ENCODE measurements at places on chromosomes 6 and 20.

DNA sequence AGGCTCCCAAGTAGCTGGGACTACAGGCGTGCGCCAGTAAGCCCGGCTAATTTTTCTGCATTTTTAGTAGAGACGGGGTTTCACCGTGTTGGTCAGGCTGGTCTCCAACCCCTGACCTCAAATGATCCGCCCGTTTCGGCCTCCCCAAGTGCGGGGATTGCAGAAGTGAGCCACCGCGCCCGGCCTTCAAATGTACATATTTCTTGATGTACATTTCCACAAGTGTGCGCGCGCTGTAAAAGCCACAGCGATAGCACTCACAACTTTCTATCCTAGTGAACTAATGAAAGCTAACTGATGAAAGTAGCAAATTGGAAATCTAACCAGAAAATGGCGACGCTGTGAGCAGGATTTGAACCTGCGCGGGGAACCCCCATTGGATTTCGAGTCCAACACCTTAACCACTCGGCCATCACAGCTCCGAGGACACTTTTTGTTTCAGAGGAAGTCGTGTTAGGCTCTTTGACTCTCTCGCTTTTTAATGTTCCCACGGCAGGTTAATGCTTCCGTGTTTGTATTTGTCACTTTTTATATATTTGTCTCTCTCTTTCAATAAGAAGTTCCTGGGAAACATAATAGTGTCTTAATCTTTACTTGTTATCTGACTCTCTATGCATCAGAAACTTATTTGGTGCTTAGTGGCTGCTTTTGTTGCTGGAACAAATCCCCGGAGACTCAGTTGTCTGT lies 199.4 kb upstream of the ZNF184 start:
- DNase-seq = peak; percentile 17

GRCh38 chr6:5781966-5782556 lies 224.7 kb downstream of the NRN1 start:
- no peak for DNase-seq

DNA sequence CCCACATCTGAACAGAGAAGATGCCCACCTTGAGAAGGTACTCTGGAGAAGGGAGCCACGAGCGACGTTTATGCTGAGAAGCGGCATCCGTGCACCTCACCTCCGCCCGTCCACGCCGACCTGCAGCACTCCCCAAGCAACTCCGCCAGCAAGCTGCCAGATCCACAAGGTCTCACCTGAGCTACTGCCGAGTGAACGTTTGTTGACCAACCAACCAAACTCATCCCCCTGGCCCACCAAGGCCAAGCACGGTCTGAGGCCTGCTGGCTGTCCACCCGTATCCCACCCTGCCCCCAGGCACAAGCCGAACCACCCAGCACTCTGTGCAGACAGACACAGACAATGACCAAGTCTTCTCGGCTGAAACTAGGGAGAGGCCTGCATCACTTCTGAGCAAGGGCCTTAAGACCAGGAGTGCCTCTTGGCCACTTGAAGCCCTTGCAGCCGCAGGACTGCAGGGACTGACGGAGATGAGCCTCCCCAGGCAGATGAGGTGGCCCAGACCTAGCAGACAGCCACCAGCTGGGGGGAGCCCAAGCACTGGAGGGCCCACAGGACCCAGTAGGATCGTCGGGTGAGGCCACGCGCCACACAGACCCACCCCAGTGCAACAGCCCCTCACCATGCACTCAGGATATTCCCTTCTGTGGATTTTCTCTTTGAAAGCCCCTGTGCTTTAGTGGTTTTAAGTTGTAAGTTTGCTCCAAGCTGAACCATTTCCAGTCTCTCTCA lies 12.1 kb downstream of the TAF4 start:
- no peak for DNase-seq

DNA sequence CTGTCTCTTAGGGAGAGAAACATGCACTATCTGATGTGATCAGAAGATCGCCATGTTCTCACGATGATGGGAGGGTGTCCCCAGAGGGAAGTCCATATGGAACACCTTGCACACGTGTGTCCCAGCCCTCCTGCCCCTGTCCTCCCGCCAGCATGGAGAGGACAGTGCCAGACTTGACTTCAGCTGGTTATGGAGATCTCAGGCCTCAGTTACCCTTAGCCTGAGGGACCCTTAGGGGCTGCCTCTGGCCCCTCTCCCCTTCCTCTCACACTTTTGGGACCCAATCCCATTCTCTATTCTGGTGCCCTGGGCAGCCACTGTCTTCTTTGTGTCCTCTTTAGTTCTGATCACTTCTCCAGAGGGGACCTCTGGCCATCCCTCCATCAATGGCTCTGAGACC lies 1.6 kb downstream of the TREML4 start:
- DNase-seq = no peak

DNA sequence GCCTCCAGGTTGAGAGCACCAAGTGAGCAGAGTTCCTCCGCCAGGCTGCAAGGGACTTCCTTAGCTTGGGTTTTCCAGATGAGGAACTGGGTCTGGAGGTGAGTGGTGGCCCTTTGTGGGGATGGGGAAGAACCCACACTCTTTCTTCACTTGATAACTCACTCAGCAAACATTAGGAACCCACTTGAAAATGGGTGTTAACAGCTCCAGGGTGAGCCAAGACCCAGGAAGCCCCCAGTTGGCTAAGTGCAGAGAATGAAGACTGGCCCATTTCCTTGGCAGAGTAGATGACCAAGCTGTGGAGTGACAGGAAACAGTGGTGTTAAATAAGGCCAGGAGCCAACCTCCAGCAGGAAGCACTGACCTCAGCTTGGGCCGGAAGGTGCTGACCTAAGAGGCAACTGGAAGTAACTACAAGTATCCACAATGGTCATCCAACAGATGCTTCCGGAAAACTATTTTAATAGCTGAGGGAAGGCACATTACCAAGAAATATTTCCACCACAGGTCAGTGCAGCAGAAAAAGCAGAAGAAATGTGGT lies 22.7 kb downstream of the MRPL14 start:
- no peak for DNase-seq

GRCh38 chr6:99016355-99016754 lies 68.6 kb upstream of the FBXL4 start:
- DNase-seq = no peak

DNA sequence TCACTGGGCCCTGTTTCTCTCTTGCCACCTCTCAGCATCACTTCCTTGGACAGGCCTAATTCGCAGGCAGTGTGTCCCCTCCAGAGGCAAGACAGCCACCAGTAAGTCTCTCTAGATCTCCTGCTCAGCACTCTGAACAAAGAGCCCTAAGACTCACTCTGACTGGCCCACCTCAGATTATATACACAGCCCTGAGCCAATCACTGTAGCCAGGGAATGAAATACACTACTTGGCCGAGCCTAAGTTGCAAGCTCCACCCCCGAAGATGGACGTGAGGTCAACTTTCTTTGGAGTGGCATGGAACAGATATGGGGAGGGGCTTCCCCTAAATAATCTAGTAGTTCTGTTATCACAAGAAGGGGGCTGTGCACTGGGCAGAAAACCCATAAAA lies 4.1 kb downstream of the BPI start:
- no peak for DNase-seq

DNA sequence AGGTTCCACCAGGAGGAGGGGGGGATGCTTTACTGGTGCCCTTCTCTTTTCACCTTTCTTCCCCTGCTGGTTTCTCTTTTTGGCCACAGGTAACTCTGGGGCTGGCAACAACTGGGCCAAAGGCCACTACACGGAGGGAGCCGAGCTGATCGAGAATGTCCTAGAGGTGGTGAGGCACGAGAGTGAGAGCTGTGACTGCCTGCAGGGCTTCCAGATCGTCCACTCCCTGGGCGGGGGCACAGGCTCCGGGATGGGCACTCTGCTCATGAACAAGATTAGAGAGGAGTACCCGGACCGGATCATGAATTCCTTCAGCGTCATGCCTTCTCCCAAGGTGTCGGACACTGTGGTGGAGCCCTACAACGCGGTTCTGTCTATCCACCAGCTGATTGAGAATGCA lies 4.4 kb downstream of the TUBB1 start:
- DNase-seq = no peak

DNA sequence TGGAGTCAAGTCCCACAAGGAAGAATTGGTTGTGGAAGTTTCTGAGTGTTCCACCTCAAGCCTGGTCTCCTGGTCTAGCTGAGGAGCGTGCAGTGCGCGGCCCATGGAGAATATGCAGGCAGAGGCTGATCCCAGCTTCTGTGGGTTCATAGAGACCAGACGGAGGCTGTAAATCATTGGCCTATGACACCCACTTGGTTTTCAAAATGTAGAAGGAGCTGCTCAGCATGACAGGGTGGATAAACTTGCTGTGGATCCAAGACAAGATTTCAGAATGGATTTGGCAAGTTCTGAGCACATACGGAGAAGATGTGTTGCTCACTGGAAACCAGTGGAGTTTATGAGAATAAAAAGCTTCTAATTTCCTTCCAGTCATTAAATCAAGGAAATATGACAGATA lies 744 bp downstream of the KIF25 start:
- no peak for DNase-seq

GRCh38 chr6:166438211-166438861 lies 55.6 kb upstream of the MPC1 start:
- DNase-seq = no peak

DNA sequence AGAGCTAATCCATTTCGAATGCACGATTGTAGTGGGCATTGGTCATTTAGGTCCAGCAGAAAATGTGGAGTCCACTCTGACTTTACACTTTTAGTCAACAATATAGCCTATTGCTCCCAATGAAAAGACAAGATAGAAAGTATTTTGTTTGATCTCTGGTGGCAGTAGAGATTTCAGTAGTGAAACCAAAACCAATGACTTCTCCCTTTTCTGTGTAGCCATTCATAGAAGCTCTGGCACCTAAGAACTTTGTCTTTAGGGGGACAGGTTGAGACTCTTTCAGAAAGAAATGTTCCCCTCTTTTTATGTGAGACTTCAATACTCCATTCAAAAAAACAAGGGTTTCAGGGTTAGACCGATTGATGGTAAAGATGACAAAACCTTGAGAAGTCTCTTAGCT lies 510.8 kb upstream of the POU3F2 start:
- no peak for DNase-seq

GRCh38 chr6:169034516-169035167 lies 219.0 kb downstream of the THBS2 start:
- no peak for DNase-seq

DNA sequence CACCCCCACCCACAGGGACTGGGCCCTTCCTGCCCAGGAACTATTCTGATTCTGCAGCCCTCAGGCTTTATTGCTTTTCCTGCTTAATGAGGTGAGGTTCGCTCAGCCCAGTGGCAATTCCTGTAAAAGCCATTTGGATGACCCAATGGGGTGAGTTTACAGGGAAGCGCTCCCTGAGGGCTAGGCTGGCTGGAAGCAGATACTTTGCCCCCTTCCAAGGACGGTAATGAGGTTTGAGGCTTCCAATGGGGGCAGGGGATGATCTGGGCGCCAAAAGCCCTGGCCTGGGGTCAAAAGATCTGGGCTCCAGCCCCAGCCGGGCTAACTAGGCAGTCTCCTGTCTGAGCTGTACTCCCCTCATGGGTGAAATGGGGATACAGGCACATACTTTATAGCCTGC lies 41.8 kb downstream of the RIPOR3 start:
- DNase-seq = no peak

All from CD4-positive, alpha-beta T cell treated with Interferon alpha-2 for 1 hour (primary cell).